Stimulated activated CD4-positive, alpha-beta T cell treated with anti-CD3 and anti-CD28 coated beads, Interleukin-1b, Interleukin-23, amount 100 ng/mL, for 48 hours (primary cell): ENCODE measurements at places on chromosomes 1 and 21.

- DNase-seq = no peak
Measured at GRCh38 chr1:226820941-226821718, 49.3 kb upstream of the PSEN2 start.

GRCh38 chr1:23718482-23718881, 24.8 kb upstream of the ELOA start:
- DNase-seq = no peak

DNA sequence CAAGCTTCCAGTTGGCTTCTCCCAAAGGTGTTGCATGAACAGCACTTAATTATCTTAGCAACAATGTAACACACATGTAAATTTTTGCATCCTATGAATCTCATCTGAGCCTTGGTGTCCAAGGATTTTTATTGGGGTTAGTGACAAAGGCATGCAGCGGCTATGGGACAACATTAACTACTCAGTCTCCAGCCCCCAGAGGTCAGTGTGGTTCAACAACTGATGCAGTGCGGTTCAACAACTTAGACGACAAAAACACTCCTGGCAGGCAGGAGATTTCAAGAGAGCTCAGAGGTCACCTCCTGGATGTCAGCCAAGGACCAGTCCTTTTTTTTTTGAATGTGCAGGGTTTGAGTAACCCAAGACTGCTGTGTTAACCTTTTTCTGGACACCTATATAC, 77.5 kb upstream of the HMCN1 start:
- DNase-seq = no peak

DNA sequence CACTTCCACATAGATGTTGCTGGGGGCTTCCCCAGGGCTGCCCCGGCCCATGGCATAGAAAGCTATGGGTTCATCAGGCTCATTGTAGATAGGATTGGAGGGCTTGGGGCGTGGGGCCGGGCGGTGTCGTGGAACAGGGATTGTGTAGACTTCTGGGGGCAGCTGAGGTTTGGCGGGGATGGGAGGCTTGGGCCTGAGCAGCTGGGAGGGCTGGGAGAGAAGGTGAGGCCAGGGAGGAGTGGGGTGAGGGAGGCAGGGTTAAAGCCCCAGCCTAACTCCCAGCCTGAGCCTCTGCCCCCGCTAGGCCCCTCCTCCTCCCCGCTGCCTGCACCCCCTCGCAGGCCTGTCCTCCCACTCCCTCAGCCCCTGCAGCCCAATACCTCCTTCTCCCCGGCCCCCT, 7.4 kb downstream of the SH2D2A start:
- DNase-seq = no peak

DNA sequence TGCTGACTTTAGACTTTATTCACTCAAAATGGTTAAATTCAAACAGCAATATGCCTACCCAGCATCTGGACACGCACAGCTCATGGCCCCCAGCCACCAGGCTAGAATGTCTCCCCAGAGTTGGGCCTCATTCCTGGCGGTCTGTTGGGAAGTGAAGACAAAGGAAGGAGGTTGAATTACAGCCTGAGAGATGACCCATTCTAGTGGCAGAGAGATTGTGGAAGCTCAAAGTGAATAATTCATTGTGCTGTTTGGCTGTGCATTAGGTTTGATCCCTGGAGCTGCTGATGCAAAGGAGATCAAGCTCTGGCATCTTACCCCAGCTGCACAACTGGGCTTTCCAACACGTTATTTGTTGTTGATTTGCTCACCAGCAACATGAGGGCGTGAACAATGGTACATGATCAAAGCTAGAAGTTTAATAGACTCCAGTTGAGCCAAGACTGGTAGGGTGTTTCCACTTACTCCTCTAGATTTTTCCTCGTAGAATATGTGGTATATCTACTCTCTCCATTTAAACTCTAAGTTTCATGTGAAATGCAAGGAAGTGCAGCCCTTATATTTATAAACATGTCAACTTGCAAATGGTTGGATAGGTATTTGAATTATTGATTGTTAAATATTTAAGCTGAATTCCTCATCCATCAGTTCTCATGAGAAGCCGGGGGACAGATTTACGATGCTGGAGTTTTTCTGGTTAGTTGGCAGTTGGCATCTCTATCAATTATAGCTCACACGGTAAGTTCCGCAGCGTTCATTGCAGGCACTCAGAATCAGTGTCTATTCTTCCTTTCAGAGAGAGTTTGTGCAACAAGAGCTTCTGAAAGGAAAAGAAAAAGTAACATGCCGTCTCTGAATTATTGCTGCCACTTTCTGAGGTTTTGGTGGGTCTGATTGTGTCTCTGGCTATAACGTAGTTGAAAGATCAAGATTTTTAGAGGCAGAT, 222.7 kb downstream of the TM2D1 start:
- DNase-seq = no peak

DNA sequence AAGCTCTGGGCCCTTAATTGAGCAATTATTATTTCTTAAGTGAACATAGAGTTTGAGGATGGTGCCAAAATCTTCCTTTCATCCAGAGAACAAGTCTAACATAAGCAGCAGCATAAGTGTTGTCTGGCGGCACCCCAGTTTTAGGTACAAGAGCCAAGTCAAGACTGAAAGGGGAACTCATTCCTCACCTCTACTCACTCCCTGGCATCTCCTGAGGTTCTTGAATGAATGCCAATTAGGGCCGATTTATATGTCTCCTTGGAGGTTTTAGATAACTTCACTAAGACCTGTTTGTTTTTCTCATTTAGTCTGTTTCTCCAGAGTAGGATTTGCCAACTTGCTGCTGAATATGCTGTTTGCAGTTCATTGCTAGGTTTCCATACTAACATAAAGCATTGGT, 42.6 kb upstream of the ADGRL2 start:
- no peak for DNase-seq

DNA sequence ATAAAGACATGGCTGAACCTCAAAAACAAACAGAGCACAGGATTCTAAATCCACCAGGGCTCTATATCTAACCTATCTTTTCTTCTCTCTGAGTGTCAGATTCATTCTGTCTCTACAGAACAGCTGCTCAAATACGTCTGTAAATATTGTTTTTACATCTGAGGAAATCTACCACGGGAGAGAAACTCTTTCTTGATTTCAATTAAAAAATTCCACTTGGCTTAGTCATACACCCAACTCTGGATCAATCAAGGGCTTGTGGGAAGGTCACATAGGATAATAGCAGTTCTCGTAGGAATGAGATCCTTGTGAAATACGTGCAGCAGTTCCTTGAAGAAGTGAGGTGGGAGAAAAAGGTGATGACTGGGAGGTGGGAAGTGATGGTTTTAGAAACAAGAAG, 1355.7 kb upstream of the ADGRL2 start:
- no peak for DNase-seq

DNA sequence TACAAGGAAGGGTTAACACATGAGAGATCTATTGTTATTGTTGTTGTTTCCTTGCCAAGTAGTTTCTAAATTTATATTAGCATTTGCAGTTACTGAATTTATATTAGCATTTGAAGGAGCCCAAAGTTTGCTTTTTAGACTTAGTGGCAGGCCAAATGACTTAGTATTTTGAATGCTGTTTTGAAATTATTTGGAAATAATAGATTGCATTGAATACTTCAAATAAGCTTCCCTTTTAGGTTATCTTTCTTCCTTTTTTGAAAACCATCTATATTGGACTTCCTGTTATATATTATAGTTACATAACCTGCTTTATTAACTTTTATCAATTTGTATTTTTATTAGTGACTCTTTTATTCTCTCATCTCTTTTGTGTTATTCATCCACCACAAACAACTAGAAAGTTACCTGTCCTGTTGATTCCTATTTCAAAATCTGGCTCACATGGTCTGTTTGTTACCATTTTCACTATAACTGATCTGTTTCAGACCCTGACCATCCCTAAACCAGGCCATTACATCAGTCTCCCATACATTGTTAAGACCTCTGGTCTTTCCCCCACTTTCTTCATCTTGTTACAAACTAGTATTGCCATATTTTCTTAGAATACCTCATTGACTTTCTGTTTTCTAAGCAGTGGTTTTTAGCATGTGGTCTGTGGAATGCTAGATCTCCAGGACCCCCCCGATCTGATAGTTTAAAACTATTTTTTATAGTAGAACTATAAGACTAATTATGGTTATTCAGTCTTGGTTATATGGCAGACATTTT, 185.2 kb downstream of the RASAL2 start:
- no peak for DNase-seq

- DNase-seq = no peak
Measured at GRCh38 chr21:17231771-17232170, 281.1 kb upstream of the CXADR start.

GRCh38 chr1:169217636-169218035, 111.1 kb downstream of the ATP1B1 start:
- no peak for DNase-seq

DNA sequence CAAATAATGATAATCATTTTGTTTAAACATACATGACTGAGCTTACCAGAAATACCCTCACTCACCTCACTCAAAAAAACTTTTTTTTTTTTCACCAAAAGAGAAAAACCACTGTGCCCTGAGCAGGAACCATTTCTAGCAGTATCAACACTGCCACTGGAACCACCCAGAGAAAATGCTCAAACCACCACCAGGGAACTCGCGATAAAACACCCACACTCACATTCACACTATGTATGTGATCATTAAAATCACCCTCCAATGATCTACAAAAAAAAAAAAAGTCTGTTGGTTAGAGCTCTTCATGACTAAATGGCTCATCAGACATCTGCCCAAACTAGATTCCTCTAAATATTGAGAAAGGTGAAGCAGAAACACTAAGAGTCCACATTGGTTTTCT, 11.5 kb downstream of the TIAM1 start:
- no peak for DNase-seq

- DNase-seq = no peak
Measured at GRCh38 chr1:164706606-164706987, 147.6 kb downstream of the PBX1 start.

DNA sequence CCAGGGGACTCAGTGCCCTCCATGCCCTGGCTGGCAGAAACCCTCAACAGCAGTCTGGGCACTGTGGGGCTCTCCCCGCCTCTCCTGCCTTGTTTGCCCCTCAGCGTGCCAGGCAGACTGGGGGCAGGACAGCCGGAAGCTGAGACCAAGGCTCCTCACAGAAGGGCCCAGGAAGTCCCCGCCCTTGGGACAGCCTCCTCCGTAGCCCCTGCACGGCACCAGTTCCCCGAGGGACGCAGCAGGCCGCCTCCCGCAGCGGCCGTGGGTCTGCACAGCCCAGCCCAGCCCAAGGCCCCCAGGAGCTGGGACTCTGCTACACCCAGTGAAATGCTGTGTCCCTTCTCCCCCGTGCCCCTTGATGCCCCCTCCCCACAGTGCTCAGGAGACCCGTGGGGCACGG, 2.8 kb upstream of the TAS1R3 start:
- DNase-seq = no peak

GRCh38 chr1:160082487-160082886, 1.1 kb downstream of the KCNJ9 start:
- DNase-seq = no peak

DNA sequence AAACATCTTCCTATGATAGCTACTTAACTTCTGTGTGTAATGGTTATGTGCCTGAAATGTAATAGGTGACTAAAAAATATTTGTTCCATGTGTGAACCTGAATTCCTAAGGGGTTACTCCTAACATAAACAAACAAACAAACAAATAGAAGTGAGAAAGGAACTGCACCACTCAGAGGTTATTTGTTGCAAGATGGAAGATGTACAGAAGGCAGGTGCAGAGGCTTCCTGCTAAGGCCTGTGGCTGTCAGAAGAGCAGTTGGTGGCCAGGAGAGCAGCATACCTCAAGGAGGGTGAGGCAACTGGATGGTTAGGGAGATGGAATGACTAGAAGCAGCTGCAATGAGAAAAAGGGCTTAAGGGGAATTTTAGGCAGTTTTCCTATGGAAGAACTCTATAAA, 940.6 kb downstream of the TTLL7 start:
- DNase-seq = no peak

DNA sequence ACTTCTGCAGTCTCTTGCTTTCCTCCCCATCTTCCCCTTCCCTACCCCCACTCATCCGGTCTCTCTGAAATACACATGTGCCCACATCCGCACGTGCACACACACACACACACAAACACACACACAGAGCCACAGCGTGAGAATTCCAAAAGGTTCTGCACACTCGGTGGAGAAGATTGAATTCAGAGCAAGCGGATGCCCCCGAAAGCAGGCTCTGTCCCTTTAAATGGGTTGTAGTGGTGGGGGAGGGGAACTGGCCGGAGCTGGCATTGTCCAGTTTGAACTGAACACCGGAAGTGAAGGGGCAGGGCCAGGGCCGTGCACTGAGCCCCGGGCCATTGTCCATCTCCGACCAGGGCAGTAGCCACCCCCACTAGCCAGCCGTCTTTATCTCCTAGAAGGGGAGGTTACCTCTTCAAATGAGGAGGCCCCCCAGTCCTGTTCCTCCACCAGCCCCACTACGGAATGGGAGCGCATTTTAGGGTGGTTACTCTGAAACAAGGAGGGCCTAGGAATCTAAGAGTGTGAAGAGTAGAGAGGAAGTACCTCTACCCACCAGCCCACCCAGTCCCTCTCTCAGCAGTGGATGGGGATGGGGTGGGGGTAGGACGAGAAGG, 1.3 kb upstream of the LIN28A start:
- no peak for DNase-seq

DNA sequence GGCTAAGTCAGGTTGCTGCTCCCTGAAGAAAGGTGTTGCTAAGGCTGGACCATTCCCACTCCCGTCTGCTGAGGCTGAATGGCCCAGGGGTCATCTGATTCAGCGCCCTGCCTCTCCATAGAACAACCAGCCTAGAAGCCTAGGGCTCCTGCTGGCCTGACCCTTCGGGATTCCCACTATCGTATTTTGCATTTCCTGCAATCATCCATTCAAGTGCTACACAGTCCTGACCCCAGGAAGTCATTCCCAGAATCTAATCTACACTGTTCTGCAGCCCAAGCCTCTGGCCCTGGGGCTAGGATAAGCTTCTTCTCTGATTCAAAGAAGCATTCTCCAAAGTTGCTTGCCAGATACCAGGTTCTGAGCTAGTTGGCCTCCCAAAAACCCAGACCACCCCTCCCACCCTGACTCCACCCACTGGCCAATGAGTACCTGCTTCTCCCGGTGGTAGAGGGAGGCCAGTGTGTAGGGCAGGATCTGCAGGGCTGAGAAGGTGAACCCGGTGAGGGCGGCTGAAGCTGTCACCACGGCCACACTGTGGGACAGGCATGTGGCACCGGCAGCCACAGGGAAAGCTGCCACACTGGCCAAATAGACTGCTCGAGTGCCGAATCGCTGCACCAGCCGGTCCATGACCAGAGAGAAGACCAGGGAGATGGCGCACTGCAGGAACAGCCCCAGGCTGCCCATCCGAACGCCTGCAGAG, 18.7 kb downstream of the SLC45A3 start:
- no peak for DNase-seq

- peak; percentile 46 for DNase-seq
Measured at GRCh38 chr1:30911059-30911954, 2.7 kb upstream of the SDC3 start.

- DNase-seq = no peak
Measured at GRCh38 chr1:39970274-39970673, 15.3 kb downstream of the MFSD2A start.

DNA sequence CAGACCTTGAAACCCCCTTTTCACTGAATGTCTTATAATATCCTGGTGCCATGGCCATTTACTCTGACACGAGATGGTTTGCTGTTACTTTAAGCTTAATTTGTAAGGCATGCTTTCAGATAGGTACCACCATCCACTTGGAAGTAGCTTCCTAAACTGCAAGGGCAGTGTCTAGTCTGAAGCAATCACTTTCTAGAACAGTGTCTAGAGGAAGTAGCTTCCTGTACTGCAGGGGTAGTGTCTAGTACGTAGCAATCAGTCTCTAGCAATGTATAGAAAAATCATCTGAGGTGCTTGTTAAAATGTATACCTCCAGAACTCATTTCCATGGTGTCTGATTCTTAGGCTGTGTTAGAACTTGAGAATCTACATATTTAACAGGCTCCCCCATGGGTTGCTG, 42.5 kb downstream of the ZBTB40 start:
- DNase-seq = no peak
